ENCODE measurements at places on chromosomes 5 and 9.
A peak's percentile ranks its signal among the peaks of the same experiment; 100 is the strongest.

DNA sequence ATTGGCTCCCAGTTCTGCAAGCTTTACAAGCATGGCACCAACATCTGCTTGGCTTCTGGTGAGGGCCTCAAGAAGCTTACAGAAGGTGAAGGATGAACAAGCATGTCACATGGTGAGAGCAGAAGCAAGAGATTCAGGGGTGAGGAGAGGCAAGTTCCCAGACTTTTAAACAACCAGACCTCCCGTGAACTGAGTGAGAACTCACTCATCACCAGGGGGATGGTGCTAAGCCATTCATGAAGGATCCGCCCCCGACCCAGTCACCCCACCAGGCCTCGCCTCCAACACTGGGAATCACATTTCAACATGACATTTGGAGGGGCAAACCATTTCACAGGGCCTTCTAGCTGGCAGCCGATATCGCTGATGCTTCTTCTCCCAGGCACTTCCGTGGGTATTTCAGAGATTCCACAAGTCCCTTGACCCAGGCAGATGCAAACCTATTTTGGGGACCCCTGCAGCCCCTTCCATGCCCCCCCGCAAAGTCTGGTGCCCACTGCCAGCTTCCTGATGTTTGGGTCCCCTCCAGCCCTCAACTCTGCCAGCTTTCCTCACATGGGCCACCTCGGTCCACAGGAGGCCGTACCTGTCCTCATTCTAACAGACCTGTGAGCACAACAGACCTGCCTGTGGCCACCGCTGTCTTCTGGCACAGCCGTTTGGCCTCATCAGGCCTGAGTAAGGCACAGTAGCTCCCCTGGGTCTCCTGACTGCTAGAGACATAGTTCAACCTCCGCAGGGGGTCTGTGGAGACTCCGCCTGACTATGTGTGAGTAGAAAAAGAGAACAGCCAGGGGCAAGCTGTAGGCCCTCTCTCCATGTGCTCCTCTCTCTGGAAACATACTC, 60.7 kb upstream of the ANGPTL2 start:
- DNase-seq = no peak

GRCh38 chr5:131230406-131230805, 33.4 kb upstream of the CDC42SE2 start:
- no peak for DNase-seq

GRCh38 chr5:91418158-91418557, 35.0 kb upstream of the ARRDC3 start:
- no peak for DNase-seq

DNA sequence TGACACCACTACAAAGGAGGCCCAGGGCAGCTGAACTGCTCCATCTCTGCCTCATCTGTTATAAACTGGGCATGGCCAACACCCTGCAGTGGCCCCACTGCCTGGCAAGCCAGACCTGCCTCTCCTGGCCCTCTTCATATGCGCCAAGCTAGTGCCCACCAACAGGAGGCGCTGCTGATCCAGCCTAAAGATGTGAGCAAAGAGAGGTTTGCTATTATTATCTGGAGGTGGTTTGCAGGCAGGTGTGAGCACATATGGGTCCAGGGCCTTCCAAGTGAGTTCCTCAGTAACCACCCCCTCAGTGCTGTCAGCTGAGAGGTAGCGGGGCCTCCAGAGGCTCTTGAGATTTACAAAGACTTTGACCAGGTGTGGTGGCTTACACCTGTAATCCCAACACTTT, 232.2 kb downstream of the SYK start:
- no peak for DNase-seq

DNA sequence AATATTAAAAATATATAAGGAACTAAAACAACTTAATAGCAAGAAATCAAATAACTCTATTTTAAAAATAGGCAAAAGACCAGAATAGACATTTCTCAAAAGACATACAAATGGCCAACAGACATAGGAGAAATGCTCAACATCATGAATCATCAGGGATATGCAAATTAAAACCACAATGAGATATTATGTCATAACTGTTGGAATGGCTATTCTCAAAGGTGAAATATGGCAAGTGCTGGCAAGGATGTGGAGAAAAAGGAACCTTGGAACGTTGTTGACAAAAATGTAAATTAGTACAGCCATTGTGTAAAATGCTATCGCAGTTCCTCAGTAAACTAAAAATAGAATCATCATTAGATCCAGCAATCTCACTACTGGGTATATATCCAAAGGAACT, 468.5 kb downstream of the NFIB start:
- peak; percentile 3 for DNase-seq

- DNase-seq = no peak
These were observed 11.3 kb downstream of the MSX2 start for GRCh38 chr5:174735498-174736330.

GRCh38 chr5:108380531-108381349, 1.2 kb downstream of the FBXL17 start:
- no peak for DNase-seq

DNA sequence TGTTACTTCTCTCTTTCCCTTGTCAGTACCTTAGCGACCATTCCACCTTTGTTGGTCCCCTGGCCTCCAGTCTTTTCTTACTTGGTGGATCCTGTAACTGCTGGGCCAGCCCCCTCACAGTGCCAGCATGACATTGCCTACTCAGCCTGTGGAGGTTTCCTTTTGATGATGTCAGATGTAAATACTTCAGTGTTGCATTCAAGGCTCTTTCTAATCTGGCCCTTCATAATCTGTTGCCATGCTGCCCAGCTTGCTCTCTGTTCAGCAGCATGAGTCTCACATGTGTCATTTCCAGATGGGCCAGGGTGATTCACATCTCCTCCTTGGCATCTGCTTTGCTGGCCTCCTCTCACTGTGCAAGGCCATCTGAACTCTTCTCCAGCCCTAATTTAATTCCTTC, 57.1 kb downstream of the MAST4 start:
- DNase-seq = peak; percentile 20

DNA sequence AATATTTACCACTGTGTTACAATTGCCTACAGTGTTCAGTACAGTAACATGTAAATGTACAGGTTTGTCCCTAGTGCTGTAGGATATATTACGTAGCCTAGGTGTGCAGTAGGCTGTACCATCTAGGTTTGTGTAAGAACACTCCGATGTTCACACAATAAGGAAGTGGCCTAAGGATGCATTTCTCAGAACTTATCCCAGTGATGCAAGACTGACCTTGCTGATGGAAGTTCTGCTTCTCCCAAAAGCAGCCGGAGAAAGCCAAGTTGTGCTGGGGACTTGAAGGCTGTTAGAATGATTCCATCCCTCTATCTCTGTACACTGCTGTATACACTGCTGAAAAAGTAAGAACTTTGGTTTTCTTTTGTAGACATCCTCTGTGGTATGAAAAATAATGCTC, 21.6 kb downstream of the NEUROG1 start:
- no peak for DNase-seq

DNA sequence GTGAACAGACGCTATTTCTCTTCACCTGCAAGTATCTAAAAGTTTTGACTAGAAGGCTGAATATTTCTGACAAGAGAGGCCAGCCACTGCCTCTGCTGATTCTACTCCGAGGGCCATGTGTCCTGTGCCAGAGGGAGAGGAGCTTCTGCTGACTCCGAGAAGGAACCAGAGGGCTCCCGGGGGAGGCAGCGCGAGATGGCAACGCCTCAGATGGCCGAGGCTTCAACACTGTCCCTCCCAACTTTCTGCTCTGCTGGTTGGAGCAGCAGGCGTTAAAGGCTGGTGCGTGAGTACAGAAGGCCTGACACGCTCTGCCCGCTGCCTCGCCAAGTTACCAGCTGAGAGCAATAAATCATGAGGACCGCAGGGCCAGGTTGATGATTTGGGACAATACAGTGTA, 178.8 kb downstream of the GAPVD1 start:
- DNase-seq = no peak

DNA sequence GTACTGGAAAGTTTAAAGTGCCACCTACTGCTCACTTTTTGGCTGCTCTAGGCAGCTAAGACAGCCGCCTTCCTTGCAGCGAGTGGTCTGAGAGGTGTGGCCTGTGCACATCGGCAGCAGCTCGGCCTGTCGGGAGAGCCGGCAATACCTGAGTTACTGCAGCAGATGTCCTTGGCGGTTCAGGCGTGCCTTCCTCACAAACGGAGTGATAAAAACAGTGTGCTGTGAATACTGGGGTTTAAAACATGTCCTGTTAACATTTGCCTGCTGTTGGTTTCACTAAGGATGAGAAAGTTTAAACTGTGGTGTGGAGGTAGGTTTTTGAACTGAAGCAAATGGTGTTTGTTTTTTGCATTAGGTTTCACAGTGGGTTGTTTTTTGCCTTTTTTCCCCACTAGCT, 12.9 kb downstream of the TRAF2 start:
- no peak for DNase-seq

DNA sequence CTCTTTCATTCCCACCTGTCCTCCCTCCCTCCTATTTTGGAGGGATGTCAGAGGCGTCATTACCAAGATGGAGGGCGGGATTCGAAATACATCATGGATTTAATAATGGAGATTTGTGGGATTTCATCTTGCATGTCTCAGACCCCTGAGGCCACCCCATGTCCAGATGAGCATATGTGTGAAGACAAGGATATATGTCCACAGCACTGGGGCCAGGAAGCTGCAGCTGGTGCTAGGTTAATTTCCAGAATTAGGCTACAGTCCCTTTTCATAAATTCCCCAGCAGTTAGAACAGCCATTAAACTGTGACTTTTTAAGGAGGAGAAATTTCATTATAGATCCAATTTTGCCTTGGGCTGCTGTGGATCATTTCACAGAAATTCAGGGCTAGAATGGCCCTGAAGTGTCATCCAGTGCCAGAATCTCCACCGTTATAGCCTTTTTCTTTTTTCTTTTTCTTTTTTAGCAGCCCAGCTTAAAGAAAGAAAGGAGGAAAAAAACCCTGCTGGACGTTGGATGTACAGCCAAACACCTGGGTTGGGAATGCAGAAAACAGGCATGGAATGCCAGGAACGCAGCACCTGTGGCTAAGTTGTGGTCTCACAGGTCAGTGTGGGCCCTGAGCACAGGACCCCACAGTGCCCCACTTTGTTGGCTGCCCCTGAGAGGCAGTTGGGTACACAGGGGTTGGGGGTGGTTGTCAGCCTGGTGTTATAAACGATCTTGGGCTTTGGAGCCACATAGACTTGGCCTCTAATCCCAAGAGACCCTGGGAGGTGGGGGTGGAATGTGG, 50.2 kb upstream of the CXCL14 start:
- no peak for DNase-seq

- DNase-seq = no peak
These were observed 124.3 kb upstream of the ANKRD55 start for GRCh38 chr5:56357426-56357825.

DNA sequence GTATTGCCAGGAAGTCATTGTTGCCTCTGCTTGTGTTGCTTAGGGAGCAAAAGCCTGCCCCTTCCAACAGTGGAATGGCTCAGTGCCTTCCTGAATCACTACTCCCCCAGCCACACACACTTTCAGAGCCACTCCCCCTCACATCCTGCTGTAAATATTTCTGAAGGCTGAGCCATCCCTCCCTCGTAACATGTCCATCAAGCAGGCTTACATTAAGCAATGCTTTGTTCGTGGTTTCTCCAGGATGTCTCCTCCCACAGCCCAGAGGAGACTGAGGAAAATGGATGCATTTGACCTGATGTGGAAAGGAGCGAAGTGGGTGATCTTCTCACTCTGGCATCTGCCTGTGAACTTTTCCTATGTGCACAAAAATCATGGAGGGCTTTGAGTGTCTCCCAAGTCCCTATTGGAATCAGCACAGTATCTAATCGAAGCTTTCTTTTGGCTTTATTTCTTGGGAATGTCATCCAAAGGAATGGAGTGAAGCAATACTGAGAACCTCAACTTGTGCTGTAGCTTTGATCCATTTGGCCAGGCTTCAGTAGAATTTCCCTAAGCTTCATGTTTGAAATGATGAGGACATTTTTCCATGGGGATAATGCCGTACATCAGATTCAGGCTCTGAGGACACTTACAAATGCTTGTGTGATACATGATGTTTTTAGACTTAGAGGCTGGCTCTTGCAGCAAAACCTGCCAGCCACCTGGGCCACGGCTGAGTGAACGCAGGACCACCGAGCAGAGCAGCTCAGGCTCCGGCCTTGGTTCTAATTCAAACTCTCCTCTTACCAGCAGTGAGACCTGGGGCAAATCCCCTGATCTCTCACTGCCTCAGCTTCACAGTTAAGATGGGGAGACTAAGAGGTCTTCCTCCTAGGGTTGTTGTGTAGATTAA, 389.1 kb downstream of the ENC1 start:
- DNase-seq = peak; percentile 96

DNA sequence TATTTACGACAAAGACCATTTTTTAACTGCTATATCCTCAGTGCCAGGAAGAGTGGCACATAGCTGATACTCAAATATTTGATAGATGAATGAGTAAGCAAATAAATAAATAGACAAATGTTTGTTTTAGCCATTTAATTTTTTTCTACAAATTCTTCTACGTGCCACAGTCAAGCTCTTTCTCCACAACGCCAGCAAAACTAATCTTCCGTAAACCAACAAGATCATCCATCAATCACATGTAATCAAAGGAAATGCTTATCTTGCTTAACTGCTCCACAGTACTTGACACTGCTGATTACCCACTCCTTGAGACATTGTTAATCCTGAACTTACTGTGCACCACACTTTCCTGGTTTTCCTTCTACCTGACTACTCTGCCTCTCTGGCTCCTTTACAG, 136.7 kb downstream of the EDIL3 start:
- DNase-seq = no peak

DNA sequence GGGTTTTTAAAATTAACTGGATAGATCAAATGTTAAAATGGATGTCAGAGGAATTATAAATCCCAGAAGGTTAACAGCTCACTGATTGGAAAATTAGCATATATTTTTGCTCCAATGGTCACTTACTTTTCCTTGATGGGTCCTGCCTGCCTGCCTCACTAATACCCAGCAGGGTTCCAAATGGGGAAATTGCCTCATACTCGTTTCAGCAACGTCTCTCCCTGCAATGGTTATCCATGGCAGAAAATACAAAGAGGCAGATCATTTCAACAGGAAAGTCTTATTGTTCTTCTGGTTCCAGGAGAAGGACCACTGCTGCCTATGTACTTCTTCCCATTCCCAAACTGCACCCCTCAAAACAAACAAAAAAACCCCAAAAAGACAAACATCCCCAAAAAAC, 71.3 kb downstream of the ERP44 start:
- DNase-seq = no peak

- DNase-seq = no peak
These were observed 1.3 kb downstream of the ZBTB34 start for GRCh38 chr9:126861707-126862103.

- DNase-seq = no peak
These were observed 2.1 kb downstream of the ECSCR start for GRCh38 chr5:139460455-139460854.

DNA sequence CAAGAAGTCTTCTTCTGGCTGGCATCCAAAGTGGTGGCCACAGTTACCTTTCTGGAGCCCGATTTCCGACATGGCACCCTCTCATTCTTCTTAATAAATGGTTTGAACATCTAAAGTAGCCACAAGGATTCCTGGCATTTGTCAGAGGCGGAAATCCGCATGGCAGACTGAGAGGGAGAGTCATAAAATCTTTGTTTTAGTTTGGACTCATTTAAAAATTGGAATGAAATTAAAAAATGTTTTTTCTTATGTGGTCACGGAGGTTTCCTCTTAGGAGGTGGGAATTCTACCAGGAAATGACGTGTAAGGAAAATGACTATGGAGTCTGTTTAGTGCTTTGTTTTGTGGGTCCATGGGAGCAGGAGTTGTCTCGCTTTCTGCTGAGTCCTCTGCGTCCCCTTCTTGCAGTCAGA, 133.0 kb upstream of the PTCH1 start:
- peak; percentile 12 for DNase-seq

GRCh38 chr5:2898661-2899060, 147.2 kb upstream of the IRX2 start:
- no peak for DNase-seq
